Thoracic aorta (tissue), 2 donors: ENCODE measurements at places on chromosomes 4 and X. TPM values are rescaled to one million over a fixed set of nuclear protein-coding genes. Genes with fewer than 3 reads are reported as not detected.

Gene FAM241A
- total RNA-seq, result 7.5 TPM

Gene ACE2
- 4.6 TPM for total RNA-seq

- H3K4me1 ChIP-seq, result peaks cover 26% of the 10 kb centered on the region
- H3K4me3 ChIP-seq, result peak overlapping the region; percentile 64
- H3K27me3 ChIP-seq, result peaks cover 51% of the 10 kb centered on the region
These were observed 2.7 kb upstream of the NKX3-2 start for GRCh38 chr4:13546941-13547484.

DNA sequence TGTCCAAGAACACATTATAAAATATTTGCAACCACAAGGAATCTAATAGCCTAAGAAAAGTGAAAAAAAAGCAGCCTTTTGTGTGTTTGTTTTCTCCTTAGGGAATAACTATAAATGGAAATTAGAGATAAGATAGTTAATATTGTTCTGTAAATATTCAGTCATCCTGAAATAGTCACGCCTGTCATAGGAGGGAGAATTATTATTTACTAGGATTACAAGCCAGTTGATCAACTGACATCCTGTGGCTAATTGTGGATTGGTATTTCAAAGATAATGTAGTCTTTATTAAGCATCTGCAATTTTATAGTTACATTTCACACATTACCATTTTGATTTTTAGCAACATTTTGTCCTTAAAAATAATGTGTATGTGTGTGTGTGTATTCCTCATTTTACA is 118.6 kb downstream of the CCSER1 start:
- H3K27me3 ChIP-seq, result no peaks in the 10 kb centered on the region
- DNase-seq, result no peak
- H3K4me1 ChIP-seq, result no peaks in the 10 kb centered on the region
- H3K27ac ChIP-seq, result no peak overlapping the region

- H3K27me3 ChIP-seq, result no peaks in the 10 kb centered on the region
- no peak overlapping the region for H3K4me3 ChIP-seq
- H3K4me1 ChIP-seq, result peaks cover 8% of the 10 kb centered on the region
These were observed 233.3 kb downstream of the NDST4 start for GRCh38 chr4:114879916-114880669.

DNA sequence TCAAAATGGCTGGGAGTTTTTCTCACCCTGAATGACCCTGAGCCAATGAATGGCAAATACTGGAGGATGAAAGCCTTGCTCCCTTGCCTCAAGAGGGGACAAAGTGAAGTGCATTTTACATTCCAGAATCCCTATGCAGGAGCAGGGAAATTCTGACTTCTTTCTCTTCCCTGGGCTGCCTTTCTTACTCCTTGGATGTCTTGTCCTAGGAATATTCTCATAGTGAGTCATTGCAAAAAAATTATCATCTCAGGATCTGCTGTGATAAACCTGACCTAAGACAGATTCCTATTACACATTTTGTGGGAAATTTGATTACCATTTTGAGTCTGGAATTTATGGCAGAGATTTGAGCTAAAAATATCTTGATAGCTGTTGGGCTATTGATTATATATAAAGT is 199.9 kb downstream of the TMA16 start:
- H3K27me3 ChIP-seq, result no peaks in the 10 kb centered on the region
- no peaks in the 10 kb centered on the region for H3K36me3 ChIP-seq
- no peaks in the 10 kb centered on the region for H3K4me1 ChIP-seq
- DNase-seq, result no peak

DNA sequence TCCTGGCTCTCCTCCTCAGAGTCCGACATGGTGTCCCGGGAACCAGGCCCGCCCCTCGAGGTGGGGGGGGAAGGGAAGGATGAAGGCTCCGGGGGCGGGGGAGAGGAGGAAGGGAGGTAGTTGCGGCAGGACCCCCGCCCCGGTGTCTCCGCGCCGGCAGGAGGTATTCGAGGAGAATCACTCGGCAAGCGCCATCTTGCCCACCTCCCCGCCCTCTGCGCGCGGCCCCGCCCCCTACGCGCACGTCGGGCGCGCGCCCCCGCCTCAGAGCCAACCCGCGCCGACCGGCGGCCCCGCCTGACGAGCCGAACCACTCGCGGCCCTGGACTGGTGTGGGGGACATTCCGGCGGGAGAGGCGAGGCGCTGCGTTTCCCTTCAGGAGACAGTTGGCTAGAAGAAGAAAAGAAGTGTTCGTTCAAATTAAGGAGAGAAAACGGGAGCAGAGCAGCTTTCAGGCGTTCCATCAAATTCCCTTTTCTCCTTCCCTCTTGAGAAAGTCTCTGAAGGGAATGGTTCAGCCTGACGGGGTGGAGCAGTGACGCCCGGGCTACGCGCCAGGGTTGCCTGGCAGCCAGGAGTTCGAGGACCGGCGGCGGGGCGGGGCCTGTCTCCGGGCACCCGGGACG is at the start of gene RAB28:
Gene RAB28 (minus strand): TSS at position 219 of the 627 bp plus-strand sequence.
- peak; percentile 84 for DNase-seq
- H3K27me3 ChIP-seq, result no peaks in the 10 kb centered on the region
- H3K36me3 ChIP-seq, result no peaks in the 10 kb centered on the region
- peaks cover 21% of the 10 kb centered on the region for H3K4me1 ChIP-seq
- peak within 1 kb of the TSS; percentile 91 for H3K4me3 ChIP-seq
- peak within 1 kb of the TSS; percentile 97 for H3K27ac ChIP-seq

DNA sequence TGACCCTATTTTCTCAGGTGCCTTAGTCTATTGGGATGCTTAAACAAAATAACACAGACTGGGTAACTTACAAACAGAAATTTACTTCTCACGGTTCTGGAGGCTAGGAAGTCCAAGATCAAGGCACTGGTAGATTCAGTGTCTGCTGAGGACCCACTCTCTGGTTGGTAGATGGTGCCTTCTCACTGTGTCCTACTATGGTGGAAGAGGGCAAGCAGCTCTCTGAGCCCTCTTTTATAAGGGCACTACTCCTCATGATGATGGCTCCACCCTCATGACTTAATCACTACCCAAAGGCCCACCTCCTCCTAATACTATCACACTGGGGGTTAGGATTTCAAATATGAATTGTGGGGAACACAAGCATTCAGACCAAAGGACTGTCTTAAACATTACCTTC is 11.8 kb downstream of the SMIM14 start:
- no peaks in the 10 kb centered on the region for H3K36me3 ChIP-seq
- H3K4me1 ChIP-seq, result peaks cover 20% of the 10 kb centered on the region
- no peak overlapping the region for H3K4me3 ChIP-seq
- H3K27me3 ChIP-seq, result no peaks in the 10 kb centered on the region
- DNase-seq, result no peak
- H3K27ac ChIP-seq, result no peak overlapping the region

GRCh38 chr4:113524505-113525186 is 236.9 kb downstream of the CAMK2D start:
- H3K27me3 ChIP-seq, result no peaks in the 10 kb centered on the region
- H3K4me3 ChIP-seq, result no peak overlapping the region
